ENCODE measurements at places on chromosomes 11 and 22. TPM values are rescaled to one million over a fixed set of nuclear protein-coding genes. Genes with fewer than 3 reads are reported as not detected.

The TBX1 gene
- total RNA-seq: 0.80 TPM

The TMA7B gene
- 0.20 TPM for total RNA-seq

The OR52E4 gene
- total RNA-seq: not detected

The TEX54 gene
- not detected for total RNA-seq

The GNAZ gene
- 1.2 TPM for total RNA-seq

The LRRC75B gene
- total RNA-seq: 10.2 TPM

DNA sequence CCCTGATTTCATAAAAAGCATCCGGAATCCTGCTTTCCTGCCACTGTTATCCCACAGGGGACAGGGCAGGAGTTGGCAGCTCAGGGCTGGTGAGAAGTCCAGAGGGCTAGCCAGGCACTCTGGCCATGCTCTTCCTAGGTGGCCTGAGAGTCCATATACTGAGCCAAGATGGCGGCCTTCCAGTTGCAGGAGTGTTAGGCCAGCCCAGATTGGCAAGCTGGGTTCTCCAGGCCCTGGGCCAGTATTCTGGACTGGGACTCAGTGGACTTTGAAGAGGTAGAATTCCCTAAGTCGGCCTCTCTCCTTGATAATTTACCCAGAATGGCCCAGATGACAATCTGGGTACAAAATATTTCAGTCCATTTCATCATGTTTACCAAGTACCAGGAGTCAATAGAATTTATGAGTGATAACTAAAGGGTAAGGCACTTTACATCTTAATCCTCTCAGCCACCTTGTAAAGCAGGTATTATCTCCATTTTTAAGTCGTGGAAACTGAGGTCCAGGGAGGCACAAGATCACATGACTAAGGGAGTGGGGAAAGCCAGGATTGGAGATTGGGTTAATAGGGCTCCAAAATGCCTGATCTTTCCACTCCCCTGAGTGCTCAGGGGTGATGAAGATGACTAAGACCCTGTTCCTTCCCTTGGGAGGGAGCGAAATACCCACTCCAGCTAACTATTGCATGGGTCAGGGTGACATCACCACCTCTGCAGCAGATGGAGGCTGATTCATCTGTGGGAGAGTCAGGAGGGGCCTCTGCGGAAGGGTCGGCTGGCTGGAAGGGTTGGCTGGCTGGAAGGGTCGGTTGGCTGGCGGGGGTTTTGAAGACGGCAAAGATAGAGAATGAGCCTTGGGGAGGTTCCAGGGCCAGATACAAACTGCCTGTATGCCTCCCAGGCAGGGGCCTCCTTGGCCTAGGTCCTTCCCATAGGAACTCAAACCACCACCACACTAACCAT, 1.2 kb upstream of the MICALL1 start:
- no peak overlapping the region for H3K4me3 ChIP-seq
- no peaks in the 10 kb centered on the region for H3K27me3 ChIP-seq
- DNase-seq: peak; percentile 33

- no peaks in the 10 kb centered on the region for H3K27me3 ChIP-seq
- no peaks in the 10 kb centered on the region for H3K4me1 ChIP-seq
- H3K27ac ChIP-seq: no peak within 1 kb of the TSS
- H3K36me3 ChIP-seq: no peaks in the 10 kb centered on the region
- no peak for DNase-seq
- no peak within 1 kb of the TSS for H3K4me3 ChIP-seq
These were observed at the start of gene APOC3 for GRCh38 chr11:116829525-116830183. Gene APOC3, plus strand, starts transcription at chr11:116829907. Its CDS starts 676 bp downstream, at chr11:116830583.

DNA sequence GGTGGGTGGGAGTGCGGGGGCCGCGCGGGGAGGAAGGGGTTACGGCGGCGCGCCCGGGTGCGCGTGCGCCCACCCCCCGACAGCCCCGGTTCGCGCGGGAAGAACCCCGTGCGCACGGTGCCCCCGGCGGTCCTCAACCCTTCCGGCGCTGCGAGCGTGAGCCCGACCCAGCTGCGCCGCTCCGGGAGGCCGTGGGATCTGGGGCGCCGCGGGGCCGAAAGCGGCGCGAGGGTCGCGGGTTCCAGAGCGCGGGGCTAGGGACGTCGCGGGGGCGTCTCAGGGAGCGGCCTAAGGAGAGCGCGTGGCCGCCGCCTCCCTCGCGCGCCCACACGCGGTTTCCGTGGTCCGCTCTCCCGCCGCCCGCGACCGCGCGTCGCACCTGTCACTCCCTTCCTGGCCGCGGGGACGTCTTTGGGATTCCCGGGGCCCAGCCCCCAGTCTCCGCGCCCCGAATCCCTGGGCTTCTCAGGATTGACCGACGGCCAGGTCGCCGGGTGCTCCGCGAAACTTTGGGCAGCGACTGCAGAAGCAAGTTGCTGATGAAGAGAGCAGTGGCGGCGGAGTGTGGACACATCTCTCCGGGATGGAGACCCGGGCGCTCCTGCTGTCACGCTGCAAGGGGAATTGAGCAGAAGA, 582 bp downstream of the SREBF2 start:
- H3K4me3 ChIP-seq: peak overlapping the region; percentile 96
- peak overlapping the region; percentile 92 for H3K27ac ChIP-seq
- DNase-seq: peak; percentile 57
- no peaks in the 10 kb centered on the region for H3K36me3 ChIP-seq
- H3K27me3 ChIP-seq: no peaks in the 10 kb centered on the region
- H3K4me1 ChIP-seq: peaks cover 4% of the 10 kb centered on the region

- H3K27ac ChIP-seq: no peak overlapping the region
- H3K36me3 ChIP-seq: no peaks in the 10 kb centered on the region
- H3K4me3 ChIP-seq: no peak overlapping the region
- no peaks in the 10 kb centered on the region for H3K4me1 ChIP-seq
- no peaks in the 10 kb centered on the region for H3K27me3 ChIP-seq
These were observed 15.2 kb upstream of the EI24 start for GRCh38 chr11:125554038-125554437.

DNA sequence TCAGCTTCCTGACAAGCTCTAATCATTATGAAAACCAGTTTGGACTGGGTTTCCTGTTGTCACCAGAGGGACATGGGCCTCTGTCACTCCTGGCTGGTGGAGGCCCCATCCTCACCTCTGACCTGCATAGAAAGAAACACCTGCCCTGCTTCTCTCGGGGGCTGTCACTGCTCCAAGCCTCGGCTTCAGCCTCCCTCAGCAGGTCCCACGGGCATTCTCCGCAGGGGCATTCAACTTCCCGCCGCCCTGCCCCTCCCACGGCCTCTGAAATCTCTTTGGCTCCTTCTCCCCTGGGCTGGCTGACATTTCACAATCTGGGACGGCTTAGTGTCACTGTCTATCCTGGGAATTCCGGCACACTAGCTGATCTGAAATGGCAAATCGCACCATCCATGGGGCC, 257.9 kb downstream of the CTTN start:
- H3K27me3 ChIP-seq: no peaks in the 10 kb centered on the region
- no peak overlapping the region for H3K4me3 ChIP-seq
- no peaks in the 10 kb centered on the region for H3K4me1 ChIP-seq
- no peak for DNase-seq
- H3K27ac ChIP-seq: no peak overlapping the region
- no peaks in the 10 kb centered on the region for H3K36me3 ChIP-seq

DNA sequence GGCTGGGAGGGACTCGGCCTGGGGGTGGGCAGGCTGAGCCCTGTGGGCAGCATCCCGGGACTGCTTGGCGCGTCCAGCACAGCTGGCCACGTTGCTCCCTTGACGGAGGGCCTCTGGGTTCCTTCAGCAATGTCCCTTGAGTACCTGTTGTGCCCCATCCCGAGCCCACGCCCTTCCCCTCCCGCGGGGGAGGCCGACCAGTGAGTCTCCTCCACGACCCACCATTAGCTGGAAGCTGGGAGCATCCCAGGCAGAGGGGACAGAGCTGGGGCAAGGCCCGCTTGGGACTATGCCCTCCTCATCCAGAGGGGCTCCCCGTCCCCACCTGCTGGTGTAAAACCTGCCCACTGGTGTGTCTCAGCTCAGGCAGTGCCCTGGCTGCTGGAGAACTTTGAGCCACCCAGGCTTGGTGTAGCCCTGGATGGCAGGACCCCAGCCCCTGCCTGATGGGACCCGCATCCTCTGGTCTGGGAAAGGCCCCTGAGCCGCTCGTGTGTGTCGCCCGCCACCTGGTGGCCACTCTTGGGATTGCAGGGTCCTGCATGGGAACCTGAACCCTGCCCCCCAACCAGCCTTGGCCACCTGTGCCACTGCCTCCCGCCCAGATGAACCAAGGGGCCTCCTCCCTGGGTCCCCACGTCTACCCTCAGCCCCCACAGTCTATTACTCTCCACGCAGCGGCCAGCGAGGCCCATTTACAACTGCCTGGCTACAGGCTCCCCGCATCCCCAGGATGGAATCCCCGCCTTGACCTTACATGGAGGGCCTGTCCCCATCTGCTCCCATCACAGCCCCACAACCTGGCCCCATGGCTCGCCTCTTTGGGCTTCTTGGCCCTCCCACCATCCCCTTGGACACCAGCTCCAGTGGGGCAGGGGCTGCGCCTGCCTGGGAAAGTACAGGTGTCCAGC, 16.6 kb upstream of the ARHGAP8 start:
- H3K27me3 ChIP-seq: no peaks in the 10 kb centered on the region
- peak; percentile 89 for DNase-seq
- no peak overlapping the region for H3K27ac ChIP-seq
- H3K36me3 ChIP-seq: no peaks in the 10 kb centered on the region

- H3K36me3 ChIP-seq: no peaks in the 10 kb centered on the region
- peaks cover 5% of the 10 kb centered on the region for H3K4me1 ChIP-seq
- no peak for DNase-seq
- no peaks in the 10 kb centered on the region for H3K27me3 ChIP-seq
- H3K27ac ChIP-seq: no peak overlapping the region
- no peak overlapping the region for H3K4me3 ChIP-seq
These were observed 27.0 kb upstream of the MOB2 start for GRCh38 chr11:1513326-1514296.

- H3K4me3 ChIP-seq: no peak overlapping the region
- no peak overlapping the region for H3K27ac ChIP-seq
- H3K36me3 ChIP-seq: no peaks in the 10 kb centered on the region
- no peak for DNase-seq
These were observed 198.0 kb upstream of the PDGFD start for GRCh38 chr11:104361975-104362374.

GRCh38 chr22:19040888-19041703, 81.1 kb downstream of the DGCR2 start:
- DNase-seq: no peak
- H3K36me3 ChIP-seq: peaks cover 7% of the 10 kb centered on the region
- no peak overlapping the region for H3K27ac ChIP-seq
- H3K4me3 ChIP-seq: no peak overlapping the region
- H3K27me3 ChIP-seq: no peaks in the 10 kb centered on the region

DNA sequence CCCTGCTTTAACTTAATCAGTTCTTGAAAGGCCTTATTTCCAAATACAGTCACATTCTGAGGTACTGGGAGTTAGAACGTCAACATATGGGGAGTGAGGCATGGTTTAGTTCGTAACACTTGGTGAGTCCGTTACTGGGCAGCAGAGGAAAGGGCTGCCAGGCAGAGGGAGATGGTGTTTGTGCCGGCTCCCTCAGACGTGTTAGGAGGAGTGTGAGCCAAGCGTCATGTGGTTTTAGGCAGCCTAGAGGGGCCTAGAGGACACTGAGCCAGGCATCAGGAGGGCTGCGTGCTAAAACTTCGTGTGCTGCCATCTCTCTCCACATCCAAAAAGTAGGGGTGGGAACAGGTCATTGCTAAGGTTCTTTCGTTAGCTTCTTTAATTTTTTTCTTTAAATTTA, 10.2 kb downstream of the BCR start:
- no peak for DNase-seq
- H3K4me3 ChIP-seq: no peak overlapping the region
- H3K27ac ChIP-seq: no peak overlapping the region
- H3K27me3 ChIP-seq: no peaks in the 10 kb centered on the region
- no peaks in the 10 kb centered on the region for H3K36me3 ChIP-seq

DNA sequence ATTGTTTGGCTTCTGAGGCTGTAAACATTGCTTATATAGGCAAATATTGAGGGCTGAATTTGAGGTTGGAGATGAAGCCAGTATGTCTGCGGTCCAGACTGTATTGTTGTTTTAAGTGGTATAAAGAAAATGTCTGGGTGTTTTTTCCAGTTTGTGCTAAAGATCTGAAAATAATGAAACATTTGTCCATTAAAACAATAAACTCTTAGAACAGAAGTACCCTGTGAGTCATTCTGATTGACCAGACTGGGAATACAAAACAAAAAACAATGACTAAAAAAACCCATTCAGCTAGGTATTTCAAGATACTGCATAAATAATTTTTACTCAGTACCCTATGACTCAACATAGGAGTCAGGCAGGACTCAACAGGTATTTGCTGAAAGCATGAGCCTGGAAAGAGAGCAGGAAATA, 20.4 kb downstream of the ALKBH8 start:
- H3K27ac ChIP-seq: no peak overlapping the region
- H3K4me3 ChIP-seq: no peak overlapping the region
- no peak for DNase-seq

DNA sequence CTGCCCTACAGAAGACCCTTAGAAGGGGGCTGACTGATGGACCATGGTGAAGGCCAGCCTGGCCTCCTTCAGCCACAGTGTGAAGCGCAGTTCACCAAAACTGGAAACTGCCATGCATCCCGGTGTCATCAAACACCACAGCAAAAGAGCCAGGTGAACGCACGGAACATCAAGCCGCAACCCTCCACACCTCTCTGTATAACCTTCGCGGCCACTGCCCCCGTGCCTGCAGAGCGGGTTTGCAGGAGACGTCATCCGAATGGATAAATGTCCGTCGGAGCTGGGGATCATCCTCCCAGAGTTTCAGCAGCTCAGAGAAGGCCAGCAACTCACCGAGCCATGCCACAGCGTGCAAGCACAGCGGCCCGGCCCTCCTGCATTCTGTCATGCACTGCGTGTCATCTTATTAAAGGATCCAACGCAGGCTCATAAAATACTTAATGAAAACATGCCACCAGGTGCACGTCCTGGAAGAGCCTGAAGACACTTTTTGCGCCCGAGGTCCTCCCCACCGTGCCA, 309.9 kb downstream of the BRD1 start:
- no peaks in the 10 kb centered on the region for H3K36me3 ChIP-seq
- no peaks in the 10 kb centered on the region for H3K27me3 ChIP-seq
- no peak overlapping the region for H3K4me3 ChIP-seq
- H3K4me1 ChIP-seq: no peaks in the 10 kb centered on the region

GRCh38 chr11:20010156-20010850, 150.0 kb downstream of the DBX1 start:
- H3K4me1 ChIP-seq: peaks cover 4% of the 10 kb centered on the region
- no peaks in the 10 kb centered on the region for H3K36me3 ChIP-seq
- H3K27me3 ChIP-seq: no peaks in the 10 kb centered on the region

- DNase-seq: no peak
- H3K36me3 ChIP-seq: no peaks in the 10 kb centered on the region
- no peaks in the 10 kb centered on the region for H3K4me1 ChIP-seq
- H3K27me3 ChIP-seq: no peaks in the 10 kb centered on the region
- no peak overlapping the region for H3K4me3 ChIP-seq
These were observed 80.9 kb downstream of the PLEKHA7 start for GRCh38 chr11:16933291-16933690.

GRCh38 chr11:46273511-46274205, 3.8 kb upstream of the CREB3L1 start:
- peak; percentile 80 for DNase-seq
- H3K4me3 ChIP-seq: no peak overlapping the region
- peak overlapping the region; percentile 92 for H3K27ac ChIP-seq
- H3K27me3 ChIP-seq: no peaks in the 10 kb centered on the region
